Osteoblast (primary cell): ENCODE measurements at places on chromosomes 6 and 20.

- H3K27ac ChIP-seq, result peak overlapping the region; percentile 96
- no peak overlapping the region for H3K4me3 ChIP-seq
- DNase-seq, result peak; percentile 35
- H3K27me3 ChIP-seq, result no peaks in the 10 kb centered on the region
- peaks cover 4% of the 10 kb centered on the region for H3K36me3 ChIP-seq
These were observed 1164.5 kb upstream of the CITED2 start for GRCh38 chr6:140538926-140539325.

GRCh38 chr20:34561661-34562060, 3.1 kb downstream of the MAP1LC3A start:
- H3K4me3 ChIP-seq, result no peak overlapping the region
- no peak for DNase-seq
- no peak overlapping the region for H3K27ac ChIP-seq
- no peaks in the 10 kb centered on the region for H3K36me3 ChIP-seq

DNA sequence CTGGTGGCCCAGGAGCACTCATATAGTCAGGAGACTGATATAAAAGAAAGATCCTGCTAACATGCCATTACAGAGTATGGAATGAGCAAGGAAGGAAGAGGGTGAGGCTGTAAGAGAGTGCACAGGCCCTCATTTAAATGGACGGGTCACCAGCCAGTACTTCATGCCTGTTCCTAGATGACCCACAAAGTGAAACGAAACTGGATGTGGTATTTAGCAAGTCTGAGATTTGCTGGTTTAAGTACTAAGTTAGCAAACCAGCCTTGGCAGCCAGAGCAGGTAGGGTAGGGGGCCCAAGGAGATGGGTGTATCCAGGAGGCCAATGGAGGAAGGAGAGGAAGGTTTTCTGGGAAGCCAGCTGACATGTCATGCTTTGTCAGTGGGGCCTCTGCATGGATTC, 15.9 kb downstream of the NT5E start:
- no peaks in the 10 kb centered on the region for H3K27me3 ChIP-seq
- DNase-seq, result no peak
- H3K4me3 ChIP-seq, result no peak overlapping the region
- H3K36me3 ChIP-seq, result peaks cover 57% of the 10 kb centered on the region
- H3K4me1 ChIP-seq, result peaks cover 72% of the 10 kb centered on the region

DNA sequence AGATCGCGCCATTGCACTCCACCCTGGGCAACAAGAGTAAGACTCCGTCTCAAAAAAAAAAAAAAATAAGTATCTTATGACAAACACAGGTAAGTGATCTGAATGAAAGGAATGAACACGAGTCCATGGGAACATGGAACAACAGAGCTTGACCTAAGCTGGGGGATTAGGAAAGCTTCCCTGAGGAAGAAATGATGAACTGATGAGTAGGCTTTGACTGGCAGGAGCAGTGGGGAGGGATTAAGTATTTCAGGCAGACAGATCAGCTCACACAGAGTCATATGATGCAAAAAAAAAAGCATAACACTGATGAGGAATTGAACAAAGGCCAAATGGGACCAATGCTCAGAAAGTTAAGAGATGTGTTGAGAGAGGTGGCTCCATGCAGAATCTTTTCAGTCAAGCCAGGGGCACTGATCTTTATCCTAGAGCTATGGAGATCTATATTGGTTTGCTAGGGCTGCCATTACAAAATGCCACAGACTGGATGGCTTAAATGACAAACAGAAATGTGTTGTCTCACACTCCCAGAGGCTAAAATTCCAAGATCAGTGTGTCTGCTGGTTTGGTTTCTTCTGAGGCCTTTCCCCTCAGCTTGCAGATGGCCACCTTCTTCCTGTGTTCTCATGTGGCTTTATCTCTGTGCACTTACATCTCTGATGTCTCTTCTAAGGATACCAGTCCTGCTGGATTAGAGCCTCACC, 85.6 kb downstream of the ANKRD6 start:
- H3K4me3 ChIP-seq, result no peak overlapping the region
- H3K36me3 ChIP-seq, result no peaks in the 10 kb centered on the region
- H3K27me3 ChIP-seq, result no peaks in the 10 kb centered on the region

- no peaks in the 10 kb centered on the region for H3K27me3 ChIP-seq
- no peak overlapping the region for H3K27ac ChIP-seq
- H3K4me1 ChIP-seq, result no peaks in the 10 kb centered on the region
- no peaks in the 10 kb centered on the region for H3K36me3 ChIP-seq
- no peak overlapping the region for H3K4me3 ChIP-seq
These were observed 9.8 kb downstream of the GPR31 start for GRCh38 chr6:167148021-167148420.

- H3K4me3 ChIP-seq, result no peak overlapping the region
- no peaks in the 10 kb centered on the region for H3K36me3 ChIP-seq
- no peak overlapping the region for H3K27ac ChIP-seq
- H3K4me1 ChIP-seq, result peaks cover 50% of the 10 kb centered on the region
These were observed 262.5 kb downstream of the GJA1 start for GRCh38 chr6:121697921-121698320.

- H3K36me3 ChIP-seq, result no peaks in the 10 kb centered on the region
- H3K27ac ChIP-seq, result peak overlapping the region; percentile 75
- peaks cover 25% of the 10 kb centered on the region for H3K4me1 ChIP-seq
- no peak for DNase-seq
- no peaks in the 10 kb centered on the region for H3K27me3 ChIP-seq
These were observed 143.5 kb downstream of the ZFP64 start for GRCh38 chr20:52047811-52048764.
